NCI-H2029 (cell line): ENCODE measurements at places on chromosomes 5 and 9.

GRCh38 chr9:89547000-89547399 lies 49.1 kb upstream of the SEMA4D start:
- DNase-seq: no peak

DNA sequence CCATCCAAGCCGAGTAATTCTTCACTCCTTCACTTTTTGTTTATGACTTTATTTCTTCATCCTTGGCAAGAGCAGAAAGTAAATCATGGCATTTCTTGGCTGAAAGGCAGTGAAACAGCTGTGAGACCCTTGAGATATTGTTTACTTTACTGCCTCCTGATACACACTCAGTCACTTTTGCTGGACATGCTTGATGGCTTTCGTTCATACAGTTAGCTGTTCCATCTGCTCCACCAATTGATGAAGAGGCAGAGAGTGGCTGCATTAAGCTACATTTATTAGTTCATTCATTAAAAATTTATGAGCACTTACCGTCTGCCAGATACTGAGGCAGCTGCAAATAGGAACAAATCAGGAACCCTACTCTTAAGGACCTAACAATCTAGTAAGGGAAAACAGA lies 184.4 kb upstream of the OR13F1 start:
- peak; percentile 4 for DNase-seq

DNA sequence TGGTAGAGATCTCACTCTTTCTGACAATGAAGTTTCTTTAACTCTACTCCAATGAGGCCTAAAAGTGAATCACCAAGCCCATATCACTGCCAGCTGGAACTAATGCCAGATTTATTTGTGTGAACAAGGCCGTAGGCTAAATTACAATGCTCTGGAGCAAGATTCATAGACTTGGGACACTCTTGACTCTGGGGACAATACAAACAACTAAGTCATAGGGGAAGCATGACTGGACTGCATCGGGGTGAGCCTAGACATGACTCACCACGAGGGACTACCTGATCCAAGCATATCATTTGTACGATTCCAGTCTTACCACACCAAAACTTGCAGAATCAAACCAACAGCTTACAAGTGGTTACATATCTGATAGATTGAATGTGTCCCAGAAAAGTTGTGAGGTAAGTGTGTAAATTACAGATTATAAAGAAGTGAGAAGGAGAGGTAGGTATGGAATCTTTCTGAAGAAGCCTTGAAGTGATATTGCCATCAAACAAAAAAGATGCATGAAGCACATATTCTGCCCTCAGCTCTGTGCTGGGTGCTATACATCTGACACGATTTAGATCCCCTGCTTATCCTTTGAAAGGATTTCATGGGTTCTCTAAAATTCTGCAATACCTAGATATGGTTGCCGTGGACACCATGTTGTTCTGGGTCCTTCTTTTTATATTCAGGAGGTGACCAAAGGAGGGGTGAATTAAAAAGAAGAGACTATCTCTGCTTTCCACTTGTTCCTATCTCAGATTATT lies 199.3 kb upstream of the PDE4D start:
- no peak for DNase-seq

- DNase-seq: no peak
Measured at GRCh38 chr9:96514108-96514799, 64.3 kb downstream of the HABP4 start.

- DNase-seq: no peak
Measured at GRCh38 chr5:96651047-96651446, 11.1 kb upstream of the CAST start.
